ENCODE measurements at places on chromosomes 7 and 10.
A peak's percentile ranks its signal among the peaks of the same experiment; 100 is the strongest.

GRCh38 chr10:71250842-71251241 lies 38.5 kb downstream of the UNC5B start:
- no peak for DNase-seq

- DNase-seq, result no peak
Observed at GRCh38 chr10:127694580-127695193, 42.3 kb upstream of the FOXI2 start.

GRCh38 chr10:28946479-28946878 lies 269.2 kb downstream of the BAMBI start:
- DNase-seq, result peak; percentile 64

DNA sequence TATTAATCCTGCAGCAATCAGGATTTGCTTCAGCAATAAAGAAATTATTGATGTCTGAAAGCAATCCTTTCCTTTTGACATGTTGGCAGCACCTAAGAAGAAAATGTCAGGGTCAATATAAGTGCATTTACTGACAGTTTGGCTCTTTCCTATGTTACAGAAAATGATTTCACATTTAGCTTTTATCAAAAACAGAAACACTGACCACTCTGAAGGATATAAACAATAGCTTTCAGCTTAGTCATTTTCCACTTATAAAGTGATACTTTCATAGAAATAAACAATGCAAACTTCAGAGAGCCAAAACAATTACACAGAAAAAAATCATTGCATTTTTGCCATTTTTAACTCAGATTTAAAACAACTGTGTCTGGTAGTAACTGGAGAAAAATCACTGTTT lies 325.6 kb upstream of the KAT6B start:
- DNase-seq, result peak; percentile 31

DNA sequence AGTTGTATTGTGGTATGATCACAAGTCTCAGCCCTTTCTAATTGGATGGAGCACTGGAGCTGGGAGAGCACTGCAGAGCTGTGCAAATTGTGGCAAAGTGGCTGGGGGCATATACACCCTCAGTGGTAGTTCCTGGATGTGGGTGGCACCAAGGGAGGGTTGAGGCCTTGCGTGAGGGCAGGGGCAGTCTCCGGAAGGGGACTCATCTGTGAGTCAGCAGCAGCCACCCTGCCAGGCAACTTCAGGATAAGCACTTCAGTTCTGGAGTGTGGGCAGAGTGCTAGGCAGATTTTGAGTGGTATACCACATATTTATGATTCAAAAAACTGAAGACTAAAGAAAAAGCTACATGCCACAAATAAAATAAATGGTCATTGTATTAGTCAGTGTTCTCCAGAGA lies 210.5 kb downstream of the ETV1 start:
- peak; percentile 36 for DNase-seq

DNA sequence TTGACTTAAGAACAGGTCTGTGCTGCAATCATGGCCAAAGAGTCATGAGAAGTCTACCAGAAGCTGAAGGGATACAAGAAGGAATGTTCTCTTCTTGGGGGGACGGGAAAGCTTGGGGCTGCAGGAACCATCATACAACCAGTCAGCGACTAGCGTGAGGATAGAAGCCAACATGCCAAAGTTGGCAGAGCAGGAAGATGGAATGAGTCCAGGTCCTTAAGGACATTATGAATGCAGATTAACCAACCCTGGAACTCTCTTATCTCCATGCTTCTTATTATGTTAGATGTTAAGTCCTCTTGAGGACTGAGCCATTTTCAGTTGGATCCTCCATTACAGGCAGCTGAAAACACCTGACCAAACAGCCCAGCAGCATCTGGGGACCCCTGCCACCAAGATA lies 17.2 kb upstream of the CACUL1 start:
- no peak for DNase-seq

- DNase-seq, result no peak
Observed at GRCh38 chr10:97116462-97117162, 69.1 kb downstream of the SLIT1 start.

Data from astrocyte of the spinal cord (primary cell).